ENCODE measurements at places on chromosomes 7 and 10.

GRCh38 chr7:84663224-84663623, 468.6 kb upstream of the SEMA3A start:
- DNase-seq, result peak; percentile 7

DNA sequence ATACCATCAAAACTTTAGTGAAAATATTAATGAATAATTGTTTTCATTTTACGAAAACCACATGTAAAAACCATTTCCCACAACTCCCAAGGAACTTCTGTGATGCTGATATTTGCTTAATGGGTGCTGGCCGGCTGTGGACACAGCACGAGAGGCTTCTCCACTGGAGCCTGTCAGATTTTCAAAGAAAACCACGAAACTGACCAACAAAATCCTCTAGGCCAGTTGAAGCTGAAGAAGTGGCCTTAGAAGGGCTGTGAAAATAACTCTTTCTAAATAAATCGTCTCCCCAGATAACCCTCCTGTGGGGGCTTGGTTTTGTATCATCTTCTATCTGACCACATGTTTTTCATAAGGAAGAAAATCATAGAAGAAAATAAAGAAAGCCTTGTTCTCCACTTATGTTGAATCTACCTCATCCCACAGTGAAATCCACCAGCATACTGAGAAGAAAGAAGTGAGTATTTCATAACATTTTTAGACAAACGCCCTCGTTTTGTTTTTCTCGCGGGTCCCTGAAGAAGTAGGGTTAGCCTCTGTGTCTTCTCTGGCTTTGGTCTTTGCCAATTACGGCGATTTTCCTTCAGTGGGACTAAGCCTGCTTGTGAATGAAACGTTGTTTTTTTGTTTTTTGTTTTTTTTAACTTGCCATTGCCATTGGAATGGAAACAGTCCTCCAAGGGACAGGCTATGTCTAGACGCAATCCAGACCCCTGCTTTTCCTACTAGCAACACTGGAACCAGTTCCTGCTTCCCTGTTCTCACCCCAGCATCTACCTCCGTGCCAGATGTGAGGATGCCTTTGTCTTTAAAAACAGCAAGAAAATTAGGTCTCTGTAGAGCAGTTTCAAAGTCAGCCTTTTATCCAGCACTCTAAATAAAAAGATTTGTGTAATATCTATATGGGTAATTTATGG, 123.9 kb downstream of the ADAM12 start:
- DNase-seq, result peak; percentile 36

DNA sequence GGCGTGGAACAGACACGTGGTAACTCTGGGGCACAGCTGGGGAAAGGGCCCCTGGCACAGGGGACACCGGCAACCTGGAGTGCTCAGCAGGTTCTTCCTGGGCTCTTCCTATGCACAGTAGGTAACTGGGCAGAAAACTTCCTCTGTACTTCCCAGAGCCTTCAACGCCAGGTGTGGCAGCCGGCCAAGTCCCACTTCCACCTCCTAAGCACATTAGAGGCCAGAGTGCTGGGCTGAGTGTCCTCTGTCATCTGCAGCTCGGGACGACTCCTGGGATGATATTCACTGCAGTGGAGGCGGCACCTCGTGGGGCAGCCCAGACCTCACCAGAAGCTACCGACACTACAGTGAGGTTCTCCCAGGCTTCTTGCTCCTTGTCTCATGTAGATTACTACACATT, 114.5 kb downstream of the LARP4B start:
- no peak for DNase-seq

GRCh38 chr10:117568334-117568733, 25.8 kb downstream of the EMX2 start:
- DNase-seq, result peak; percentile 70

DNA sequence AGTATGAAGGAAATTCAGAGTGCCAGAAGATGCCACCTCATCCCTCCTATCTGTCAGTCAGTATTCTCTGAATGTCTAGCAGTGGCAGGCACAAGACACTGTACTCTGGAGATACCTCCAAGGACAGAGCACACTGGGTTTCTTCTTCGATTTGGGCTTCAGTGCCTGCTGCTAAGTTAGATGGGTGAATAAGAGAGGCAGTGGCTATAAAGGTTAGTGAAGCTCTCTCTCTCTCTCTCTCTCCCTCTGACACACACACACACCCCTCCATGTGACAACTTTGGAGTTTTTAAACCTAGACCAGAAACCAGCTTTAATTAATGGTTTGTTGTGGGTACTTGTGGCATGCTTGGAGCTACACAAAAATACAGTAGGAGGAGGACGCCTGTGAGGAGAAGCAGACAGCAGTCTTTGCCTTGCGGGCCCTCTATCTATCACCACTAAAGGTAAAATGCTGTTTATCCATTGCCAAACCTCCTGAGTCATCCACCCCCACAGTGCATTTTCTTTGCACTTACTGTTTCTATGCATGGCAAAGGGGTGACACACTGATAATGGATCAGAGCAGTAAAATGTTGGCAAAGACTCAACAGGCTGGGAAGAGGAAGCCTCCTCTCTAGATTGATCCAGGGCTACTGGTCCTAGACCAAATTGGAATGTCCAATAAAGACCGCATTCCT, 102.5 kb downstream of the TRIL start:
- peak; percentile 98 for DNase-seq

GRCh38 chr10:77641788-77642397, 4.3 kb upstream of the KCNMA1 start:
- peak; percentile 84 for DNase-seq

- no peak for DNase-seq
These were observed 65.4 kb downstream of the ADRA2A start for GRCh38 chr10:111142092-111142768.

DNA sequence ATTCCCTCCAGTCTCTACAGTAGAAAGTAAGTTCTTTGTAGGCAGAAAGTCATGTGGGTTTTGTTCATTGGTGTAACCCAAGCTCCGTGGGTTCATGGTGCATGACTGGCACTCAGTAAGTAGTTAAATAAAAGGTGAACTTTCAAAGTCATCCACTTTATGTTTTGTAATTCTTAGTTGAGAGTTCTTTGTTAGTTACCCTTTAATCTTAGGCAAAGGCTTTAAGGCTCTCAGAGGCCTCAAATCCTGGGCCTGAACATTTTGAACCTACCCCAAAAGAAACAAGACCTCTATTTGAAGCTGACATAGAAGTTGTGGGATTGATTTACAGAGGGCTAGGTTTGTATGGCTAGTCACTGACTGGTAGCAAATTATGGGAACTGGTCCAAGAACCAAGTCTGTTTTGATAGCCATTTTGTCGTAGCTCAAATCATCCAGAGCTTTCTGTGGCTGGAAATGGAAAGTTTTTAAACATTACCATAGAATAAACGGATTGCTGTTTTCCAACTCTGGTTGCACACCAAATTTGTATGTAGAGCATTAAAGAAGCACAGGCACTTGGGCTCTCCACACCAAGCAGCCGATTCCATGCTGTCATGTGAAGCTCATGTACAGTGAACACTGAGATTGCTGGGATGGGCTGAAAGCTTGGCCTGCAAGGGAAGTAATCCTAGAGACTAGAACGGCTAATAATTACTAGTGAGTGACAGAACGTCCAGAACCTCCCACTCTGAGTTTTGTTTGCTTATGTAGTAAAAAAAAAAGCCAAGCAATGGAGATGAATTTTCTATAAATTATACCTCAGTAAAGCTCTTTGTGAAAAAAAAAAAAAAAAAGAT, 53.5 kb downstream of the DENND11 start:
- no peak for DNase-seq

DNA sequence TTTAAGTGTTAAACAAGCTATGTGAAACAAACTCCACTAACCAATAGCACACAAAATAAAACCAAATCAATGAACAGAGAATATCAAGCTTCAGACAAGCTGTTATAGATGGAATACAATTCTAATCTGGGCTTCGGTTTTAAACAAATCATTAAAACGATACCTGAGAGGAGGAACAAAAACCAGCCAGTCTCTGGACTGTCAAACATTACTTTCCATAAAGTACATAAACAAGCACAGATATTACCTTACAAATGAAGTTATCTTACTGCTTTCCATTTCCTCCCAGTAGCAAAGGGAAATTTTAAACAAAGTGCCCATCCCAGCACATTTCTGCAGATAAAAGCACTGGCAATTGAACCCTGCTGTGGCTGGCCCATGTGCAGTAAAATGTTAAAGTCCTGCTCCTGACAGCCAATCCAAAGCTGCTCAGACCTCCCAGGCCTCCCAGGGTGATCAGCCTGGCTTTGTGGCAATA, 128.0 kb downstream of the NRCAM start:
- DNase-seq, result no peak

Data from GM23248 (cell line).